Activated CD4-positive, alpha-beta T cell treated with anti-CD3 and anti-CD28 coated beads, Interleukin-2, Interleukin-6, amounts not matched to agents 100 ng/mL and 50 ng/mL, durations not matched to agents 16 hours and 8 hours (primary cell): ENCODE measurements at places on chromosomes 13 and 19.

- no peak for DNase-seq
Observed at GRCh38 chr13:41700790-41701310, 243.5 kb downstream of the RGCC start.

GRCh38 chr13:69565334-69565733, 542.3 kb upstream of the ATXN8OS start:
- peak; percentile 22 for DNase-seq

- peak; percentile 91 for DNase-seq
Observed at GRCh38 chr13:34156841-34157365, 339.0 kb downstream of the RFC3 start.

- no peak for DNase-seq
Observed at GRCh38 chr13:45851956-45852355, 403 bp upstream of the SIAH3 start.

- DNase-seq: peak; percentile 79
Observed at GRCh38 chr19:2168619-2169424, 5.1 kb downstream of the DOT1L start.

DNA sequence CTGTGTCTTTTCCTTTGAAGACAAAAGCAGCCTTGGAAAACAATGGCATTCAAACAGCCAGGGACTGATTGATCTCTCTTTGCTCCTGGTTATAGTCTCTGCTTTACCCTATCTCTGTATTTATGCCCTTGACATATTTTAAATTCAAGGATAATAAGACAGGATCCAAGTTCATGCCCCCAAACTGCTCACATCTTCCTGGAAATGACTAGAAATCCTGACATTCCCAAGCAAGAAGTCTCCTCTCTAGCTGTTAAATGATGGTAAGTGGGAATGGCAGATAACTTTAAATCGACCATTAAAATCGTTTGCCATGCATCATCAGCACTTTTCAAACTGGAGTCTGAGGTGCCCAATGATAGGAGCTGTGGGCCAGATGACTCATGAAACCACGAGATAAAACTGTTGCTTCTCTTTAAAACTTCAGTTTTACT, 435.6 kb downstream of the FOXO1 start:
- DNase-seq: no peak

- no peak for DNase-seq
Observed at GRCh38 chr19:34733266-34733745, 737 bp upstream of the ZNF181 start.

DNA sequence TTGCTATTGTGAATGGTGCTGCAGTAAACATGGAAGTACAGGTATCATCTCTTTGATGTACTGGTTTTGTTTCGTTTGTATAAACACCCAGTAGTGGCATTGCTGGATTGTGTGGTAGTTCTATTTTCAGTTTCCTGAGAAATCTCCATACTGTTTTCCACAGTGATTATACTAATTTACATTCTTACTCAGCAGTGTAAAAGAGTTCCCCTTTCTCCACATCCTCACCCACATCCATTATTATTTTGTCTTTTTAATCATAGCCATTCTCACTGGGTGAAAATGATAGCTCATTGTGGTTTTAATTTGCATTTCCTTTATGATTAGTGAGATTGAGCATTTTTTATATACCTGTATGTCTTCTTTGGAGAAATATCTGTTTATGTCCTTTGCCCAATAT, 62.3 kb upstream of the PARP4 start:
- DNase-seq: peak; percentile 22

- no peak for DNase-seq
Observed at GRCh38 chr13:80040981-80041317, 300.0 kb downstream of the SPRY2 start.

- DNase-seq: no peak
Observed at GRCh38 chr13:47114030-47114429, 217.2 kb upstream of the HTR2A start.

GRCh38 chr19:4935444-4935843, 26.1 kb downstream of the UHRF1 start:
- no peak for DNase-seq

DNA sequence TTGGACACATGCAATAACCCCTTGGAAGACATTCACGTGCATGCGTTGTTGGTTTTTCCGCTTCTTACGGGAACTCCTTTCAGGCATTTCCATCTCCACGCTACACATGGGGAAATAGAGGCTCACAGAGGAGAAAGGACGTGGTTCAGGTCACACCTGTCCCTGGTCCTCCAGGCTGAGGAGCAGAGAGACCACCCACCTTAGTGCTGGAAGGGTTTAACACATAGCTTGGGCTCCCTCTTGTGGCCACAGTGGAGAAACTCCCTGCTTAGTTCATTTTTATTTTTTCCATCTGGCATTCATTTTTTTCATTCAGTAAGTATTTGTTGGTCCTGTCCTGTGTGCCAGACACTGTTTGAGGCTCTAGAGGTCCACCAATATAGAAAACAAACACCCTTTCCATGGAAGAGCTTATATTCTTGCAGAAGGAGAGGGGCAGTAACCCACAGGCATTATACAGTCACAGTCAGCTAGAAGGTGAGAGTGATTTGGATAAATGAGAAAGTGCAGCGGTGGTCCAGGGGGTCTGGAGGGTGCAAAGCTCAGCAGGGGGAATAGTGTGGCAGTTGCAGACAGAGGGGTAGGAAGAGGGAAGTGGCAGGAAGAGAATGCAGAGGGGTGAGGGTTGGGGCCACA, 24.2 kb upstream of the TTYH1 start:
- peak; percentile 64 for DNase-seq

- DNase-seq: no peak
Observed at GRCh38 chr13:92821324-92821723, 405.3 kb upstream of the GPC6 start.

DNA sequence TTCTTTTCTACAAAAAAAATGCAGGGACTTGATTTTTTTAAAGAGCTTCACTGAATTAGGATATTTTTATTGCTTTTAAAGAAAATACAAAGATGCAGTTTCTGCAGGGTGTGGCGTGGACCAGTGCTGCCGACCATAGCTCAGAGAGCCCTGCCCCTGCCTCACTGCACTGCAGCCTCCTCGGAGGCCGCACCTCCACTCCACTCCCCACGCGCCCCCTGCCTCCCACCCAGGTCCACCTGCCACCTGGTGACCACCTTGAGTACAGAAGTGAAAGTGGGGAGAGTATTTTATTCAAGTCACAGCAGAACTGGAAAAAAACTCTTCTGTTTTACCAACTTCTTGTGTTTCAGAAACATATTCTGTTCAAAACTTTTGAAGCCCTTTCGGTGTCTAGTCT, 7.9 kb upstream of the F7 start:
- no peak for DNase-seq
